ENCODE measurements at places on chromosomes 5 and 9. TPM values are rescaled to one million over a fixed set of nuclear protein-coding genes. Genes with fewer than 3 reads are reported as not detected.

- DNase-seq = no peak
Measured at GRCh38 chr5:2675548-2675947, 75.9 kb downstream of the IRX2 start.

GRCh38 chr5:17174965-17175364 is 42.5 kb upstream of the BASP1 start:
- no peak for DNase-seq

The IL33 gene
- 21.3 TPM for total RNA-seq

GRCh38 chr5:142803428-142804125 is 33.4 kb downstream of the ARHGAP26 start:
- peak; percentile 54 for DNase-seq

- DNase-seq = no peak
Measured at GRCh38 chr9:127088724-127089615, 33.5 kb downstream of the ANGPTL2 start.

The SNCB gene
- not detected for total RNA-seq

DNA sequence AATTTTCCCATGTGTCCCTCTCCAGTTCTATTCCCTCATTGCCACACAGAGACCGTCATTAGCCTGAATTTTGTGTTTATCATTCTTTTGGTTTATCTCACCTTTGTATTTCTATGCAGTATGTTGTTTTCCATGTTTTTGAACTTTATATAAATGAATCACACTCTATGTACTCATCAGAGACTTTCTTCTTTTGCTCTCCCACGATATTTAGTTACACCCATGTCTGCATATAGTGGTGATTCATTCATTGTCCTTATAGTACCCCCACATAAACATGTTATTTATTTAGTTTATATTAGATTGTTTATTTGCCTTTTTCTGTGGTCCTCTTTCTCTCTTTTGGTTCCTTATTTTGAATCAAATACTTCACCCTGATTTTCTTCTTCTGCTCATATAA is 199.7 kb downstream of the FSTL4 start:
- DNase-seq = no peak

GRCh38 chr5:57517250-57517649 is 34.6 kb upstream of the ACTBL2 start:
- DNase-seq = no peak

- DNase-seq = no peak
Measured at GRCh38 chr5:33807771-33808170, 84.0 kb downstream of the ADAMTS12 start.

GRCh38 chr9:83011611-83012010 is 51.3 kb downstream of the RASEF start:
- DNase-seq = no peak

DNA sequence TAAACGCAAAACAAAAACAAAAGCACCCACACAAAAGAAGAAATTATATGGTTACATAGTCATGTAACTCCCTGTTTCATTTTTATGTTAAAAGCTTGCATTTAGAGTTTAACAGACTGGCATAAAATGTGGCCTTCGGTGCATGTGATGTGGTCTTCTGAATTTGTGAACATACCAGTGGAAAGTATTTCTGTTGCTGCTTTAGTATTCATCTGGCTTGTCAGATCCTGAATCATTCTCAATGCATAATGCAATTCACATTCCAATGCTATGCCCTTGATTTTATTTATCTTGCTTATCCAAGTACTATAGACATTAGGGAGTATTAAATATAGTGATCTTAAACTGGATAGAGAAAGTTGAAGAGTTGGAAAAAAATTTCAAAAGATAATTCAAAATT is 740.2 kb upstream of the ZNF608 start:
- DNase-seq = no peak

The IL5 gene
- total RNA-seq = not detected

The SLC36A2 gene
- 3.1 TPM for total RNA-seq

The ENHO gene
- 4.4 TPM for total RNA-seq

The OMD gene
- 18.0 TPM for total RNA-seq

- no peak for DNase-seq
Measured at GRCh38 chr5:74589204-74590056, 51.1 kb downstream of the ENC1 start.

The RNF145 gene
- total RNA-seq = 52.9 TPM

The PGM5 gene
- total RNA-seq = 94.5 TPM

DNA sequence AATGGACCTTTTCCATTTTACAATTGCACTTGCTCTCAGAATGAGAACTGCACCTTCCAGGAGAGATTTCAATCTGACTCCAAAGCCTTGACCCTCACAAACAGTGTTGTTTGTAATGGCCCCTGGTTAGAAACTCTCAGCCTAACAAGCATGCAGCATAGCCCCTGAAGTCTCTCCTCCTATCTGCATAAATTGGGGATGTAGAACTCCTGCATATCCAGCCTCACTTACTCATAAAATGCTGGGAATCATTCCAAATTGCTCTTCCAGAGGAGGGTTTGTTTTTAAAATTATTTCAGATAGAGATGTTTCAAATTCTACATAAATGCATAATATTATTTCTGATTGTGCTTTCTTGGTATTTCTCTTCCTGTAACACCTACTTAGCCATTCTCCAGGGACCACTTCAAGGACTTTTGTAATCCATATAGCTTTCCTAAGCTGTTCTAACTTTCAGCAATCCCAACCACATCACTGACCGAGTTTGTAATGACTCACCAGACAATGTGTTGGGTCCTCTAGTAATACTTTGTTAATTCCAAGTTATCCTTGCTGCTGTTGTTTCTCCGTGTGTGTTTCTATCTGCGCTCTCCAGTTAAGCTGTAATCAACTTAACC is 143.8 kb upstream of the CCDC152 start:
- DNase-seq = no peak

The SLC1A3 gene
- total RNA-seq = 24.2 TPM
